Coronary artery (tissue), 2 donors: ENCODE measurements at places on chromosomes 7 and 10.
A peak's percentile ranks its signal among the peaks of the same experiment; 100 is the strongest.

- DNase-seq = no peak
These were observed 179.1 kb downstream of the SFMBT2 start for GRCh38 chr10:7231509-7232414.

DNA sequence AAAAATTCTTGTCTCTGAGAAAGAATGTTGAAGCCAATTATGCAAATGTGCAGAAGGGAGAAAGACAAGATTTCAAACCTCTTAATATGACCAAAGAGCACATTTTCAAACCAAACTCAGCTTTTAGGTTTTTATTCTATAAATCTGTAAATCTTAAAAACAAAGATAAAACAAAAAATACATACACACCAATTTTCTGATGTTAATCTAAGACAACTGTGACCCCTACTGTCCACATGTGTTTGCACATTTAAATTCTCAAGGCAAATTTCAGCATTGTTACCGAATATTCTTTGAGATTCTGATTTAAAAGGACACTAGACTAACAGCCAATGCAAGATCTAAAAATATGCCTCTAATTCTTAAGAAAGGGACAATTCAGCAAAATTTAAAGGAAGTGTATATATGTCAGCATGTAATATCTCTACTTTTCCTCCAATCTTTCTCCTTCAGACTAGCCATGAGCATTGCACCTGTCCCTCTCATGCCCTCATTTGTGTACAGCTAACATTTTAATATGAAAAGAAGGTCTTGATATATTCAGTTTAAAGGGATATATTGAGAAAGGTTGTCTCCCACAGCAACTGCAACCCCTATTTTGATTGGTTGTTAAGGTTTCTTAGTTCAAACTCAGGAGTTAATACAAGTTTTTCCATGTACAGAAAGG lies 417.9 kb downstream of the IPMK start:
- no peak for DNase-seq

- DNase-seq = no peak
These were observed 65.6 kb upstream of the CCDC6 start for GRCh38 chr10:59971915-59972314.

- DNase-seq = no peak
These were observed 89.0 kb downstream of the TRIM24 start for GRCh38 chr7:138549082-138549481.

DNA sequence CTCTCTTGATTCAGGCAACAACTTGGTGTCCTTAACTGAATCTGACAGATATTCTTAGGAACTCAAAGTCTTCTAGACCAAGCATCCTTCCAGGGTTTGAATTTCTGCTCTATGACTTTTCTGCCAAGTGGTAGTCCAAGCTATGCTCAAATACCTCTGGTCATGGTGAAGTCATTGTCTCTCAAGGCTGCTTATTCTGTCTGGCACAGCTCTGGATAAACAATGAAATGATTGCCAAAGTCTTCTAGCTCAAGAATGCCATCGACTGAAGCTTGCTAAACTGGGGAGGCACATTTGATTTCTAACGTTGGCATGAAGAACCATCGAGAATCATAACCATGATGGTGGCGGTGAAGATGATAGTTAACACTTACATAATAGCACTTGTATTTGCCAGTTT lies 116.2 kb upstream of the MKX start:
- no peak for DNase-seq

GRCh38 chr10:60731134-60731885 lies 47.0 kb upstream of the CDK1 start:
- no peak for DNase-seq

GRCh38 chr7:78222001-78222751 lies 423.6 kb downstream of the PHTF2 start:
- DNase-seq = no peak

DNA sequence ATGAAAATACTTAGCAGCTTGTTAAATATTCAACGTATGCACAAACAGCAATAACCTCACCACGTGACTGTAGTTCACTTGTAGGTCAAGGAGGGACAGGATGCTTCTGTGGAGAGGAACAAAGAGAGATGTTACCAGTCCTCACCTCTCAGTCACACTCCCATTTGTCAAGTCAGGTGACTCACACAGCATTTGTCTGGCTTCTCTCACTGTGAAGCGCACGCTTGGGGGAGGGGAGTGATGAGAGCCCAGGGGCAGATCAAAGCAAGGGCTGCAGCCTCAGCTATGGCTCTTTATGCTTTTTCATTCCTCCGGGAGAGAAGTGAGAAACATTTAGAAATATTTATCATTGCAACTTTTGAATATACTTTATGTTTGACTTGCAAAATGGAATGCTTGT lies 2.9 kb upstream of the RBM20 start:
- DNase-seq = no peak

- DNase-seq = no peak
These were observed 9.3 kb downstream of the TCF7L2 start for GRCh38 chr10:112959207-112959838.

DNA sequence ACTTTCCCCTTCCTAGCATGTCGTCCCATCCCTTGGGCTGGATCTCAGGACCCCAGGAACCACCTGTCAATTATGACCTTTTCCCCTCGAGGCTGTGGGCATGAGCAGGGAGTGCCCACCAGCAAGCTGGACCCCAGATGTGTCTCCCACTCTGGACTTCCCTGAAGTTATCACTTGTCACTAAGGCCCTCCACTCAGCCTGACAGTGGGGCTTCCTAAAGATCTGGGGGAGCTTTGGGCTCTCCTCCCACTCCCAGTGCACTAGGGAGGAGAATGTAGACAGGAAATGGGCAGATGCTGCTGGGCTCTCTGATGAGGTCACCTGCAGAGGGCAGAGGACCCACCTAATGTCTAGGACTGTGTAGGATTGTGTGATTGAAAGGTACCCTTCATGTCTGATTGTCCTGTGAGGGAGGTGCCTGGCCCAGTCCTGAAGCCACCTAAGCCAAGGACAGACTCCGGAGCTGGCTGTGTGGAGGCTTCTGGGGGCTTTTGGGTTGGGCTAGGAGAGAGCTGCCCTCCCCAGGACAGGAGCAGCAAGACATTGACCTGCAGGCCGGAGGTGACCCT lies 18.7 kb downstream of the MYO1G start:
- peak; percentile 52 for DNase-seq

DNA sequence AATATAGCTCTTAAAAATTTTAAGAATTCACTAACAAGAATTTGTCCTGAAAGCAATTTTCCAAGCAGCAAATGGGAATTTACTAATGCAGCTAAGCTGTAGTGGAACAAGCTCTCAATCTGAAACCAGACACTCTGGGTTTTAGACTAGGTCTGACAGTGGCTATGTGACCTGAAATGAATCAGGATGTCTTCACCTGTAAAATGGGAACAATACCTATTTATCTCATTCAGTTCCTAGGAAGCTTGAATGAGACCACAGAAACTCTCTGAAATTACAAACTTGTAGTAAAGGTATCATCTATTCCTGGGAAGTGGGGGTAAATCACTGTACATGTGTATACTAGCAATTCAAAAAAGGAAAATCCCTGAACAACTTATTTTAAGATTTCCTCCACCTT lies 1.2 kb downstream of the DNAJC2 start:
- DNase-seq = no peak

DNA sequence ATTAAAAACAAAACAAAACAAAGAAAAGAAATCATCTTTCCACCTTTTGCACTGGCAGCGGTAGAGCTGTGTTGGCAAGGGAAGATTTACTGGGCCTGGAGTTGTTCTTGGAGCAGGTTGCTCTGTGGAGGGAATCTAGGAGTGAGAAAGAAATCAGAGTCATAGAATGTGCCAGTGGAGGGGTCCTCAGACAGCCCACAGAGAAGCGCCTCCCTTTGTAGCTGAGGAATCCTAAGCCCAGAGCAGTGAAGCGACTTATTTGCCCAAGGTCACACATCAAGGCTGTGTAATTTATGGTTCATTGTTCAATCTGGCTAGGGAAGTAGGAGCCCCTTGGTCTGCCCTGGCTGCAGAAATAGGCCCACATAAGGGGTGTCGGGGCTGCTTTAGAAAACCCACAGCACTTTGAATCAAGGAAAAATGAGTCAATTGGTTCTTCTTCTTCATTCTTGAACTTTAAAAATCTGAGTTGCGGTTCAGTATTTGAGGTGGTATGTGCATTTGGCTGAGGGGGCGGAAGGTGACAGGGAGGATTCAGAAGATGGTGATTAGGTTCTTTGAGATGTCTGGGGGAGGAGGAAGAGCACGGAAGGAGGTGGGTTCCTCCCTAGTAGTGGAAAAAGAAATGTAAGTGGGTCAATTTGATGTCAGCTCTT lies 253.7 kb downstream of the PTEN start:
- DNase-seq = no peak

- DNase-seq = no peak
These were observed 34.9 kb upstream of the PRSS1 start for GRCh38 chr7:142714375-142714774.

- no peak for DNase-seq
These were observed 134.9 kb upstream of the RSU1 start for GRCh38 chr10:16952080-16952479.

DNA sequence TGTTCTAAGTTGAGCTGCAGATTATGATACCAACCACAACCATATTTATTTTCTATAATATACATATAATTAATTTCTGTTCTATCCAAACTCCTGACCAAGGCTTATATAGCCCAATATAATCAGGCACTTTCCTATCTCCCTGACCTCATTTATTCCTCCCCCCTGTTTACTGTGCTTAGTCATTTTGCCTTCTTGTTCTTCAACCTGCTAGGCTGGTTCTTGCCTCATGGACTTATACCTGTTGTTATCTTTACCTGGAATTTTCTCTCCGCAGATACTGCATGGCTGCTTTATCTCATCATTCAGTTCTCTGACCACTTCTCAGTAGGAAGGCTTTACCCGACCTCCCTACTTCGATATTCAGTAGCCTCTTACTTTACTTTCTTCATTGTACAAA lies 24.9 kb upstream of the FAM3C start:
- DNase-seq = no peak

DNA sequence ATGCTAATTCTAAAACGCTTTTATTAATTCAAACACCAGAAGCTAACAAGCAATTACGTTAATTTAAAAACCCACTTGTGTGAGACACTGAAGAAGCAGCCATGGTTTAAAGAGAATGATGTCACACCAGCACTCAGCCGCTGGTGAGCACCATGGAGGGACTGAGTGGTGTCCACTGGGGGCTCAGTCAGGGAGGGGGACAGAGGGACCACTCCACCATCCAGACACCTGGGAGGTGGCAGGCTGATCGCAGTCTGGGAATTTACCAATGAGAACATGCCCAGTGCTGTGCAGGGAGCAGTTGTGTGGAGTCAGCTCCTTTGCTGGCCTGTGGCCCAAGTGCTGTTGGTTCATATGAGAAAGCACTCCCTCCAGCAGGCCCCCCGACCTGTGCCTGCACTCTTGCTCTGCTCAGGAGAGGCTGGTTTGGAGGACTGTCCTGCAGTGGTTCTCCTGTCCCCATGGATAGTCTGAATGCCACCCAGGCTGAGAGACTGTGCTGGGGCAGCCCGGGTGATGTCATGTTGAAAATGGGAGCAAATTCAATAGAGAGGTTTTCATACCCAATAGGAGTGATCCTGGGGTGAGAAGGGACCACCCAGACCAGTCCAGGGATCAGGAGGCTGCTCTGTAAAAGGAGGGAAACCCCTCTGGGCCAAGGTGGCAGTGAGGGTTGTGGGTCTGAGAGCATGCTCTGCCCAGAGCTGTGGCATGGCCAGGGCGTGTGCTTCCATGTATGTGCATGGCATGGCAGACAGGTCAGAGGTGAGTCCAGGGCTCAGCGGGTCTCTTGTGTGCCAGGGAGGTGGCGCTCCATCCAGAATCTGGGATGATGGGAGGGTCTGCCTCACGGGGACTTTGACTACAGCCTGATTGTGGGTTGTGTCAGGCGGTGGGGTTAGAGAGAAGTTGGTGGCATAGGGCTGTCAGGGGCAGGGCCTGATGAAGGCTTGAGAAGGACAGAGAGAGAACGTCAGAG lies 12.7 kb downstream of the ADCY1 start:
- no peak for DNase-seq

DNA sequence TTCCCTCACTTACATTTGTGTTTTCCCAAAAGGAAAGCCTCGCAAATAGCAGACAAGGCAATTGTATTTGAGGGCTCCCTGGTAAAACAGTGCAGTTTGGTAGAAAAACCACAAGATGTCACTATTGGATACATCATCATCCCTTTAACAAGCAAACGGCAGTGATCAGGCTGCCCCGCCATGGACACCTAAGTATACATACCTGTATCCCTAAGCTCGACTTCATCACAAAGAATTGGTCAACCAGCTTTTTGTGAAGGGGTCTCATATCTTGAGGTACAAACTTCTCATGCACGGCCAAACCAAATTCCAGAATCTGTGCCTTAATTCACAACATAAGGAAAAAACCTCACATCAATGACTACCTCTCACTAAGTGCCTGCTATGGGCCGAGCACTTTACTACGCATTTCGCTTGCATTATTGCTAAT lies 179.5 kb upstream of the IMMP2L start:
- DNase-seq = no peak

GRCh38 chr7:127332880-127333279 lies 59.6 kb downstream of the ZNF800 start:
- DNase-seq = no peak
